Stimulated activated CD4-positive, alpha-beta T cell treated with anti-CD3 and anti-CD28 coated beads, Interleukin-15, amount 100 ng/mL, for 1 hour (primary cell): ENCODE measurements at places on chromosomes 5 and 9.

DNA sequence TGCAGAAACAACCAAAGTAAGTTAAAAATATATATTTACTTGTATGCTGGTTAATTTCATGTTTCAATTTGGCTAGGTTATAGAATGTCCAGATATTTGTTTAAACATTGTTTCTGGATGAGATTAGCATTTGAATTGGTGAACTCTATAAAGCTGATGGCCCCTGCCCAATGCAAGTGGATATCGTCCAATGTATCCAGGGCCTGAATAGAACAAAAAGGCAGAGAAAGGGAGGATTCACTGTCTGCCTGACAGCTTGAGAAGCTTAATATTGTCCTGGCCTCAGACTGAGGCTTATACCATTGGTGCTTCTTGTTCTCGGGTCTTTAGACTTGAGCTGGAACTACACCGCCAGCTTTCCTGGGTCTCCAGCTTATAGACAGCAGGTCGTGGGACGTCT lies 446.7 kb upstream of the ACTBL2 start:
- DNase-seq = no peak

- DNase-seq = no peak
These were observed 109.8 kb upstream of the ZNF462 start for GRCh38 chr9:106753155-106753671.

DNA sequence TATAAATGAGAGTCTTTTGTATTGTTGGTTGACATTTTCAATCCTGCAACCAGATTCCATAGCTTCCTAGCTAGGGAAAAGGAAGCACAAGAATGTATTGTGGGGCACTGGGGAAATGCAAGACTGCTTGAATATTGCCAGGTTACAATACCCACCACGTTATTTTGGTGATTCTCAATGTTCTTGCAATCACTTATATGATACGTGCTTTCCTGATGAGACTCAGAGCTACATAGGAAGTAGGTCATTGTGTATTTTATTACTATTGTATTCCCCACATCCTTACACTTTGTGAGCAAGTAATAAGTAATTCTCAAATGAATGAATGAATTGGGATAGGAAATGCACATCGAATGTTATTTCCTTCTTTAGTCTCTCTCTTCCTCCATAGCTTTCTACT lies 217.1 kb upstream of the CD180 start:
- DNase-seq = no peak

GRCh38 chr5:88686726-88687125 lies 196.3 kb downstream of the MEF2C start:
- no peak for DNase-seq

DNA sequence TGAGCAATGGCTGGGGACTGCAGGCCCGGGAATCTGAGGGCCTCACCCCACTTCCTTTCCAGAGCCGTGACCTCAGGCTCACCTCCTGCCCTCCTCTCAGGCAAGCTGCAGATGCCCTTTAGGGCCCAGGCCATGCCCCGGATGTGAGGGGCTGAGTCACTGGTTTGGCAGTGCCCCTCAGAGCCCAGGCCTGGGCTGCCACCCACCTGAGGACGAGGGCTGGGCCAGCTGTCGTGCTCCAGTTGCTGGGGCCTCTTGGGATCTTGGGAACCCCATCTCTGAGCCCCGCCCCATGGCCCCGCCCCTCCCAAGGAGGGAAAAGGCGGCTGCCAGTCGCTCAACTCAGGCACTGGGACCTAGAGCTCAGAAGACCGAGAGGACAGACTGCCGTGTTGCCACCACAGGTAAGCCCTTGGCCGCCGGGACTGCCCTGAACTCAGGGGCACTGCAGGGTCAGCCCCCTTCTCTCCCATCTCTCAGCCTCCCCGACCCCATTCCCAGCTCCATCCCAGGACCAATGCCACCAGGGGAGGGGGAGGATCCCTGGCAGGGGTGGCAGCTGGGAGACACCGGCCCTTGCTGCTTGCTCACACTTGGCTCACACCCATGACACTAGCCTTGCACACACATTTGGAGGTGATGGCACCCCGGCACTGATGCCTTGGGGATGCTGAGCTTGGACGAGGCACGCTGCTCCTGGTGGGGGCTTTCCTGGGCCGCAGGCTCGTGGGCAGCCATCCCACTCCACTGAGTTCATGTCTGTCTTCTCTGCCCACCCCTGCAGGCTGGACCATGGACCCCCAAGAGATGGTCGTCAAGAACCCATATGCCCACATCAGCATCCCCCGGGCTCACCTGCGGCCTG lies at the start of gene CYSRT1:
Gene CYSRT1, plus strand, starts transcription at position 345 of the 865 bp plus-strand sequence. Its CDS starts 448 bp downstream, at position 793.
- DNase-seq = no peak

GRCh38 chr5:67516948-67517565 lies 320.5 kb upstream of the CD180 start:
- no peak for DNase-seq

- DNase-seq = no peak
These were observed 319.1 kb downstream of the GLIS3 start for GRCh38 chr9:3980771-3981170.
